ENCODE measurements at places on chromosomes 3 and 15.

- DNase-seq, result no peak
Observed at GRCh38 chr3:191721390-191721861, 260.5 kb downstream of the PYDC2 start.

DNA sequence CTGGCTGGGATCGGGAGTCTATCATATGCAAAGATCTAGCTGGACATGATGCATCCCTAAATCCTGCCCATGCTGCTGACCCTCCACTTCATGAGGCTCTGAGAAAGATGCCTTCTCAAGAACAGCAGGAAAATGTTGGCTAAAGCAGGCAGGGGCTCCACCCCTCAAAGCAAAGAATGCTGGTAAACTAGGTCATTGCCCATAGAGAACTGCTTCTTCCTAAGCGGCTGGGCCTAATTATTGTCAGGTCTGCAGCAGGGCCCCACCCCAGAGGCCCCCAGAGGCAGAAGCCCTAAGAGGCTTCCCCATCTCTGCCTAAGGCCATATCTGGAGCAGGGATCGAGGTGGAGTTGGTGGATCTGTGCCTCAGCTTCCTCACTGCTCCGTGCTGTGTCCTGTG, 447.4 kb upstream of the PROK2 start:
- DNase-seq, result no peak

- DNase-seq, result no peak
Observed at GRCh38 chr3:28940530-28940929, 340.3 kb upstream of the RBMS3 start.

- peak; percentile 23 for DNase-seq
Observed at GRCh38 chr3:141401573-141402475, 33.5 kb downstream of the ZBTB38 start.

- DNase-seq, result no peak
Observed at GRCh38 chr3:125433091-125433534, 58.0 kb upstream of the ZNF148 start.

- DNase-seq, result no peak
Observed at GRCh38 chr15:101325263-101326025, 30.4 kb upstream of the SNRPA1 start.

GRCh38 chr15:100524326-100524725, 4.4 kb downstream of the CERS3 start:
- DNase-seq, result no peak

- no peak for DNase-seq
Observed at GRCh38 chr3:59990915-59991314, 941.1 kb upstream of the CFAP20DC start.

DNA sequence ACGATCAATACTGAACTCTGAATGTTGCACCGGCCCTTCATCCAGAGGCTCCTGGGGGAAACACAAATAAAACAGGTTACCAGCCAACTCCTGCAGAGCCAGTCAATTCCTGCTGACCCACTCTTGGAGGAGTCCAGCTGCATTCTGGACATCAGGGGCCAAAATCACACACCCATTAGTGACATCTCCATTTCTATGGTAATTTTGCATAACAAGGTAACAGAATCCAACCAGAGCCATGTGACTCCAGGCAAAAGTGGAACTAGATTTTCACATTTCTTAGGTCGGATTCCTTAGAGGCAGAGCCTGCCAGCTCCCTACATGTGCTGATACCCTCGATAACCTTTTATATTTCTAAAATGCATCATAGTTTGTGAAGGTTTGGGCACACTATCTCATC, 119.2 kb upstream of the CTNNB1 start:
- no peak for DNase-seq

GRCh38 chr15:87628311-87628710, 628.2 kb downstream of the NTRK3 start:
- DNase-seq, result no peak

GRCh38 chr3:187850258-187850921, 105.1 kb upstream of the BCL6 start:
- DNase-seq, result no peak

GRCh38 chr3:108099679-108100428, 9.0 kb upstream of the CD47 start:
- DNase-seq, result no peak

DNA sequence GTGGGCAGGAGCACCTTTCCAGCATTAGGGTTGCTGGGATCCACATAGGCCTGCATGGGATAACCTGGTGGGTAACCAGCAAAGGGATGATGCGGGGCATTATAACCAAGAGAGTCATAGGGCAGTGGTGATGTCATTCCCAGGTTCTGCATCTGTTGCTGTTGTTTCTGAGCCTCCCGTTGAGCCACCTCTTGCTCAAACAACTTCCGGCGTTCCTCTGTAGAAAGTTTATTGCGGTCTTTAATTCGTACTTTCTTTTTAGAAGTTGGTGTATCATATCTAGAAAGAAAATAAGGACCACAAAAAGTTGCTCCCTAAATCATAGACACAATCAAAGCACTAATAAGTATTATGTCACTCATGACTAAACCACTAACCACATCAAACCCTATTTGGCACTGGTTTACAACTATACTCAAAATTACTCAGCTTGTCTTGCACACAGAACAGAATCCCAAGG, 77.8 kb downstream of the NBEAL2 start:
- peak; percentile 38 for DNase-seq

DNA sequence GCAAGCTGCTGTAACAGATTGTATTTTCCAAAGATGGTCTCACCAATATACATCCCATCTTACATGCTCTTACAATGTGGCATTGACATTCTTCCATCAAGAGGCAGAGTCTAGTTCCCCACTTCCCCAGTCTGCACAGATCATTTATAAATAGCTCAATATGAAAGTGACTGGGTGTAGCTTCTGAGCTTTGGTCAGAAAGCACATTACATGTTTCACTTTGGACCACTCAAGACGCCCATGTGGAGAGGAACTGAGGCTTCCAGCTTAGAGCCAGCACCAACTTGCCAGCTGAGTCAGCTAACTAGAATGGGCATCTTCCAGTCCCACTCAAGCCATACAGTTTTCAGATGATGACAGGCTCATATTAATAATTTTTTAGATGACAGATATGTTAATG, 45.5 kb downstream of the GREM1 start:
- DNase-seq, result no peak

DNA sequence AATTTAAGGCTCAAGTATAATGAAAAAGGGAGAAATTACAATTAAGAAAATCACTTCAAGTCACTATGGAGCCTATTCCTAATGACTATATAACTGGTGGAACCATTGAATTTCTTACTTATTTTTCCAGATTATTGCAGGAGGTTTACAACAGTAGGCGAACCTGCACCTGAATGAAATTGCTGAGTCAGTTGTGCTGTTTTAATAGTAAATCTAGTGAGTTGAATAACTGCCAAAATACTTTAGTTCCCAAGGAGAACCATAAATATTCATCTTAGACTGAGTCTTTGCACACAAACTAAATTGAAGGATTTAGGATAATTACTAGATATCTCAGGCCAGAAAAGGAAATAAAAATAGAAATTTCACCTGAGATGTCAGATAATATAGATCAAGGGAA, 1052.8 kb downstream of the NAALADL2 start:
- DNase-seq, result no peak

DNA sequence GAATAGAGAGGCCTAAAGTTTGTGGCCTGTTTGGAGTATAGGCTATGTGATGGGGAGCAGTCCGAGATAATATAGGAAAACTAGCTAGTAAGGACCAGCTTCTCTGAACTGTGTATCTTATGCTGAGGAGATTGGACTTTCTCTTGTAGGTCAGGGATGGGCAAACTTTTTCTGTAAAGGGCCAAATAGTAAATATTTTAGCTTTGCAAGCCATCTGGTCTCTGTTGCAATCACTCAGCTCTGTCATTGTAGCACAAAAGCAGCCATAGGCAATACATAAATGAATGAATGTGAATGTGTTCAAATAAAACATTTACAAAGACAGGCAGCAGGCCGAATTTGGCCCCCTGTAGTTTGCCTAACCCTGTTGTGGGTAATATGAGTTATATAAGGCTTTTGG, 24.5 kb downstream of the TMOD3 start:
- DNase-seq, result no peak

DNA sequence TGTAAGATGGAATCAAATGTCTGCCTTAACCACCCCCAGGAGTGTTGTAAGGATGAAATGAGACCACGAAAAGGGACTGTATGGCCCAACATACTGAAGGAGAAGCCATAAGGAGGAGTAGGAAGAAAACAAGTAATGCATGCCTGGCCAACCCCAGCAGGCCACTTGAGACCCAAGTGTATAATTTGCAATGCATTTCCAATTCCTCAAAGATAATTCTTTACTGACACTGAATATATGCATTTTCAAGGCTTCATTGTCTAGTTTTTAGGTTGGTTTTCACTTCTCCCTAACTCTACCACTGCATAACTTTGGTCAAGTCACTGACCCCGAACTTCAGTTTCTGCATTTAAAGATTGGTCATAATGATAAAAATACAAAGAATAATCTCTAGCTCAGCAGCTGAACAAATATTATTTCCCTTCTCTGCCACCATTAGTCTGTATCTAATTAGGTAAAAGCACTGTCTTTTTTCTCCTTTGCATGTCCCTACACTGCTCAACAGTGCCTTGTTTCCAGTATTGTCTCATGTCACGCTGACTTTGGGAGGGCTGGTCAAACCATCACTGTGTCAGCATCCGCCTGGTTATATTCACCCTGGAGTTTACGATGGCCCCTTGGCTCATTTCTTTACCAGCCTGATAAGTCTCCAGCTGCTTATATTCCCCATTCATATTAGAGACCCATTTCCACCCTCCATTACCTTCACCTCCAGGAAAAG, 378.6 kb downstream of the NTRK3 start:
- no peak for DNase-seq

GRCh38 chr3:180871901-180872300, 40.6 kb upstream of the FXR1 start:
- no peak for DNase-seq

GRCh38 chr15:97959724-97960363, 659 bp upstream of the ARRDC4 start:
- DNase-seq, result no peak

DNA sequence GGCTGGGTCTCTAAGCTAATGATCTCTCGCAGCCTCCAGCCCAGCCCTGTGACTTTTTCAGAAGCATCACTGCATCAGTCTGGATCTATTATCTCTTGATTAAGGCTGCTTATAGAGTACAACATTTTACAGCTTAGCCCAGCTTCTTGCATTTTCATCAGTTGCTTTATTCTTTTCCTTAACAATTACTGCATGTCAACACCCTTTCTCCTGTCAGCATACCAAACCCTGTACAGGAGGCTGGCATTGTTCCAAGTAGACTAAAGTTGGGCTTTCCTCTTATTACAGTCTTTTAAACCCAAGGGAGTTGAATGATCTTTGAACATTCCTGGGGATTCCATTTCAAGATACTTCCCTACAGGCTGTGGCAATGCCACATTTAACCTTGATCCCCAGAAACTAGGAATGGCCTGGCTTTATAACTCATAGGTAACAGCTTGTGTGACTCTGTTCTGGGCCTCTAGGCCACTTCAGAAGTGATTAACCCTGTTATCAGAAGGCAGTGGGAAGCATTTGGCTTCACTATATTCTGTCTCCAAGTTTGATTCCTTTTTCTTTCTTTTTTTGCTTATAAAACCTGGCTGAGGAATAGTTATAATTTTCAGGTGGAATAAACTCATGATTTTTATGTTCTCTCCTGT, 182.9 kb downstream of the KCNMB2 start:
- no peak for DNase-seq

GRCh38 chr3:71868876-71869275, 83.9 kb upstream of the PROK2 start:
- DNase-seq, result no peak

DNA sequence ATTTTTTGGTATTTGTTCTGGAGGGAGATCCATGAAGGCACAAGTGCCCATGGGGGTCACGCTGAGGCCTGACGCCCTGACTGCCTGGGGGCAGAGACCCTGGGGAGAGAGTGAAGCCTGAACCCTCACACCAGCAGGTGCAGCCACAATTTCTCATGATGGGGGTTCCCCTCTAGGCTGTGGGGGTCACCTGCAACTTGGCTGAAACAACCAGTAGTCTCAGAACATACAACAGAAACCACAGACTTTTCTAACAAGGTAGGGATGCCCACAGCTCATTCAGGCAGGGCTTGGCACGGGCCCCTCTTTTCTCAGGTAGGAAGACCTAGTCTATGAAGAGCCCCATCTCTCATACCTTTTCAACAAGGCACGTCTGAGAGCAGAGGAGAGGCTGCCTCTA, 245.1 kb downstream of the ADAMTS17 start:
- DNase-seq, result no peak

DNA sequence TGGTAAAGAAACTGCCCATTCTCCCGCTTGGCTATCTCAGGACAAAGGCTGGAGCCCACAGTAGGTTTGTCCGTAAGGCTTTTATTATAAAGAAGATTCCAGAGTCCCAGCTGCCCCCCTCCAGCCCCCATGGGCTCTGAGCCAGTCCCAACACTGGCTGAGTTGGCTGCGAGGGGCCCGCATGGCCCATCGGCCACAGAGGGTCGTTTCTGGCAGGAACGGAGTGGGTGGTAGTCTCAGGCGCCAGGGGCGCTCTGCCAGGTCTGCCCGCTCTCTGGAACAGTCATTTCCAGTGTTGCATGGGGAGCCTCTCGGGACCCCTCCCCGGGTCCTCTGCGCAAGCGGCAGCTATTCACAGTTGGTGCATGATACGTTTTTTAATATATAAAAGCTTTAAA, 12.2 kb downstream of the H1-8 start:
- no peak for DNase-seq

- no peak for DNase-seq
Observed at GRCh38 chr3:189316296-189317019, 144.7 kb downstream of the TPRG1 start.
